Transverse colon (tissue), 4 donors: ENCODE measurements at places on chromosomes 7 and 10. TPM values are rescaled to one million over a fixed set of nuclear protein-coding genes. Genes with fewer than 3 reads are reported as not detected.

Gene ORAI2
- 15.2 TPM for total RNA-seq

Gene NUTM2A
- total RNA-seq = 2.7 TPM

Gene BTBD16
- total RNA-seq = not detected

Gene ITGA8
- total RNA-seq = 1.4 TPM

Gene SMKR1
- total RNA-seq = not detected

DNA sequence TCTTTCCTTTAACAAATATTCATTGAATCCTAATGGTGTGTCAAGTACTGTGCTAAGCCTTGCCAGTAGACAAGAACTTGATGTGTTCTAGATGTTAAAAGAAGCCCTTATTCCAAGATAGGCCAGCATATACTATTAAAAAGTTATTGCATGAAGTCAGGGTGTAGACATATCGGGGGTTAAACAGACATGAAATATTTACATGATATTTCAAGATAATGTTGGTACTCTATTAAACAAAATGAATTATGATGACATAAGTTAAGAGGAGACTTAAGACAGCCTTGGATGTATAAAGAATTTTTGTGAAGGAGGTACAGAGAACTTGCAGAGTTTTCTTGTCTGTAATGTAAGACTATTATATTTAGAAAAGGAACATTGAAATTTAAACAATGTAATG is 44.8 kb downstream of the HDAC9 start:
- no peak overlapping the region for H3K4me3 ChIP-seq
- peak overlapping the region; percentile 20 for H3K27ac ChIP-seq
- no peaks in the 10 kb centered on the region for H3K27me3 ChIP-seq
- no peak for DNase-seq

DNA sequence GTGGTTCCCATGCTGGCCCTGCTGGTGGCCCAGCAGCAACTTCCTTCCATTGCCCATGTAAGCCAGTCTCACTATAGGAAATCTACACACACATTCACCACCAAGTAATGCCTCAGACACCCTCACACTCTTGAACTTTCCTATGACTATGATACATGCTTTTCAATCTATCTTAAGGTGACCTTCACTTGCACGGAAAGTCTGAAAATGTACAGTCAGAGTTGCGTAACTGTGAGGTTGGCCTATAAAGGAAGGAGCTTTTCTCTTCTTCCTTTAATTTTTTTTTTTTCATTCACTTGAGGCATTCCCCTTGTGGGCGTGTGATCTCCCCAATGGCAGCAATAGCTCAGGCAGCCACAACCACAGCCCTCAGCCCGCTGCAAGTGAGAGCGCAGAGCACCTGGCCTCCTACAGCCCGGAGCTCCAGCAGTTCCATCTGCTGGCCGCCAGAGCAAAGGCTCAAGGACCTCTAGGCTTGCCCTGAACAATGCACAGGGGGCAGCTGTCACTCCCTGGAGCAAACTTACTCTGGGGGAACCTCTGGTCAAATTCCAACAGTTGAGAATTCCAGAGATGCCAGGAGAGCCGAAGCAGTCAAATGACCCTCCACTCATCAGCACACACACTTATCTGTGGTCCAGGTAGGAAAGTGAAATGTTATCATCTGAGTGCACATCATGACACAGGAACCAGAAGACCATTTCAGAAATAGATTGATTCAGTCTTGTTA is 123.1 kb upstream of the ADO start:
- no peaks in the 10 kb centered on the region for H3K36me3 ChIP-seq
- no peaks in the 10 kb centered on the region for H3K4me1 ChIP-seq
- H3K27ac ChIP-seq = no peak overlapping the region
- H3K27me3 ChIP-seq = no peaks in the 10 kb centered on the region

DNA sequence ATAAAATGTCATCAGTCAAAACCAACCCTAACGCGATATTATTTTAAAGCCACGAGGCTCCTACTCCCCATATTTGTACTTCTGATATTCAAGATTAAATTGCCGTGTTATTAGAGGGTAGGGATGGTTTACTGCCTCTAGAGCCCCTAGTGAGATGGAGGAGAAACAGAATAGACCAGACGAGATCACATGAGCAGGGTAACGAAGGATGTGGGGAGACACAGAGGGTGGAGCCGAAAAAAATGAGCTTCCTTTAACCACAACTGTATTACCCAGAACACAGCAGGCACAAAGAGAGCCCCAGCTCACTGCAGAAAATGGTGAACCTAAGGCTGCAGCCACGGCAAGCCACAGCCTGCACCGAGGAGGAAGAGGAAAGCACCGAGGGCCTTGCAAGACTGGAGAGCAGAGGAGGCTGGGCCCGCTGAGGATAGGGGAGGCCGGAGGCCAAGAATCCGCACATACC is 14.3 kb downstream of the ZC3HAV1 start:
- no peaks in the 10 kb centered on the region for H3K36me3 ChIP-seq
- peak overlapping the region; percentile 27 for H3K27ac ChIP-seq
- no peaks in the 10 kb centered on the region for H3K4me1 ChIP-seq
- no peaks in the 10 kb centered on the region for H3K27me3 ChIP-seq

GRCh38 chr7:113198226-113198625 is 79.9 kb upstream of the SMIM30 start:
- no peak overlapping the region for H3K4me3 ChIP-seq
- no peaks in the 10 kb centered on the region for H3K27me3 ChIP-seq
- no peak for DNase-seq
- no peaks in the 10 kb centered on the region for H3K4me1 ChIP-seq
- no peaks in the 10 kb centered on the region for H3K36me3 ChIP-seq

DNA sequence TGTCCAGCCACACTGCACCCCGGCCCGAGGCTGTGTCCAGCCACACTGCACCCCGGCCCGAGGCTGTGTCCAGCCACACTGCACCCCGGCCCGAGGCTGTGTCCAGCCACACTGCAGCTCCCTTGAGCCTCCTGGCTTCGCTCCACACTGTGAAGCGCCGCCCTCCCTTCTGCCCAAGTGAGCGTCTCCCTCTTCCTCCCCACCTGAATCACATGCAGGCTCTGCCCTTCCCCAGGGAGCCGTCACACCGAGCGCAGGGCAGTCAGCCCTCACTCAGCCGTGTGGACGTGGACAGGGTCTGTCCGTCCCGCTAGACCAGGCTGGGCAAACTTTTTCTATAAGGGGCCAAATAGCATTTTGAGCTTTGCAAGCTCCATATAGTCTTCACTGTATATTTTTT is 27.6 kb downstream of the CFAP46 start:
- H3K4me1 ChIP-seq = no peaks in the 10 kb centered on the region
- H3K27me3 ChIP-seq = peaks cover 24% of the 10 kb centered on the region
- H3K27ac ChIP-seq = no peak overlapping the region
- no peak overlapping the region for H3K4me3 ChIP-seq
